Esophagus squamous epithelium (tissue), 5 donors: ENCODE measurements at places on chromosomes 7 and 10.

DNA sequence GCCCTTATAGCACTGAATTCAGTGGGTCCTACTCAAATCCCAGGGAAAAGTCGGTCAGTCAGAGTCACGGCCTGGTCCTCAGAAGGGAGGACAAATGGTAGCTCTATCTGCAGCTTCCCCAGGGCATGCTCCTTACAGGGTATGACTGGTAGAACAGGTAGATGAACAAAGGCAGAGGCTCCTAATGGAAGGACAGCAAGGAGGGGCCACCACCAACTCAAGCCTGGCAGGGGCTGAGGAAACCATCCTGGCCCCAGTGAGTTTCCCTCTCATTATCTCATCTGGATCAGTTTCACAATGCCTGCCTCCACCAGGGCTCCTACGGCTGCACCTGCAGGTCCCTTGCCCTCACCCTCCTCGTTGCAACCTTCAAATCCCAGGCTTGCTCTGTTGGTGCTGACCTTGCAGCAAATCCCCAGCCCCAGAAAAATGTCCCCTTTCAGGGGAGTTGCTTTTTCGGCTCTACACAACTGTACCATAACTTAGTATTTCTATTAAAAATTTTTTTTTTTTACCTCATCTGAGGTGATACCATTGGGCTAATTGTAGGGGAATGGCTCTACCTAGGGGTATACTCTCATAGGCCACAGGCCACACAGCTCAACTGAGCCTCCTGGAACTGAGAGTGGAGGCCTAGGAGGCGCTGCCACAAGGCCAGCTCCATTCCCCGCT is 2.4 kb upstream of the MYO1G start:
- no peaks in the 10 kb centered on the region for H3K27me3 ChIP-seq
- no peak overlapping the region for H3K4me3 ChIP-seq
- peak overlapping the region; percentile 44 for H3K27ac ChIP-seq
- peaks cover 7% of the 10 kb centered on the region for H3K36me3 ChIP-seq

DNA sequence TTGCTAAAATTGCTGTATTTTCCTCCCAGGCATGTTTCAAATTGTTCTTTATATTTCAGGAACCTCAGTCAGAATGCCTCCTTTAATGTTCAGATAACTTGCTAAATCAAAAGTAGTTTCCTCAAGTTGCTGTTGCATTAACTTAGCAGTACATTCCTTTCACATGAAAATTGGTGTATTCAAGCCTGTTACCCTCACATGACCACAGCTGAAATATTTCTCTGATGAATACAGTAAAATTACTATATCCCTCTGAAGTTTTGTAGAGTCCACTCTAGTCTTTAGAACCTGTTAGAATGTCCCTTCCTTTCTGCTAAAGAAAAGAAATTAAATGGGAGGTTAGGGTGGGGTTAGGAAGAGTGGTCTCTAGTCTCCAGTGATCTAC is 24.5 kb upstream of the C1GALT1 start:
- no peaks in the 10 kb centered on the region for H3K27me3 ChIP-seq
- H3K36me3 ChIP-seq: no peaks in the 10 kb centered on the region
- no peak overlapping the region for H3K27ac ChIP-seq
- no peaks in the 10 kb centered on the region for H3K4me1 ChIP-seq
- H3K4me3 ChIP-seq: no peak overlapping the region

DNA sequence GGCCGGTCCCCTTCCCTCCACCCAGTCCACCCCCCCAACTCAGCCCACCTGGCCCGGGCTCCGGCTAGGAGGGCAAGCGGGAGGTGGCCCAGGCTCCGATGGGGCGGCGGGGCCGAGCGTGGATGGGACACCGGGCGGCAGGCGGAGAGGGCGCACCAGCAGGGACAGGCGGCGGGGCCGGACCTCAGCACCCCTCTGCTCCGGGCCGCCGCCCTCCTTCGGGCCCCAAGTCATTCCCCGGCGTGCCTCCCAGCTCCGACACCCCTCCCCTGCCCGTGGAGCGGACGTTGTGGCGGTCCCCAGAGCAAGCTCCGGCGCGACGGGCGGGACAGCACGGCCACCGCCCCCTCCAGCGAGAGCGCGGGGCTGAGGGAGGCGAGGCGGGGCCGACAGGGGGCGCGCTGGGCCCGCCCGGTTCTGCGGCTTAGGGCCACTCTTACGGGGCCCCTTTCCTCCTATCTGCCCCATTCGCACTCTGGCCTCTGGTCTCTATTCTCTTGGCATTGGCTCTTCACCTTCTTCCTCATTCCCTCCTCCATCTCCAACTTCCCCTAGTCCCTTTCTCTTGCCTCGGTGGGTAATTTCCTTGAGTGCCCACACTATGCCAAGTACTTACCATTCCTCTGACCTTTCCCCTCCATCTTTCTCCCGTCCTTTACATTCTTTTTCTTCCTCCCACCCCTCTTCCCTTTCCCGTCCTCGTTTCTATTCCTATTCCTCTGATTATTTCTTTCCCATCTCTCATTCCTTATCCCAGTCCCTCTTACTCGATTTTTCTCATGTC is 701 bp upstream of the GBX1 start:
- no peak for DNase-seq
- peaks cover 94% of the 10 kb centered on the region for H3K27me3 ChIP-seq
- H3K27ac ChIP-seq: no peak overlapping the region
- H3K4me3 ChIP-seq: peak overlapping the region; percentile 35

- H3K36me3 ChIP-seq: no peaks in the 10 kb centered on the region
- no peak for DNase-seq
- no peaks in the 10 kb centered on the region for H3K27me3 ChIP-seq
- no peaks in the 10 kb centered on the region for H3K4me1 ChIP-seq
- no peak overlapping the region for H3K27ac ChIP-seq
Measured at GRCh38 chr7:85688712-85689111, 501.9 kb upstream of the SEMA3D start.

GRCh38 chr10:4546500-4546899 is 279.5 kb upstream of the AKR1E2 start:
- no peak overlapping the region for H3K4me3 ChIP-seq
- H3K36me3 ChIP-seq: no peaks in the 10 kb centered on the region
- H3K4me1 ChIP-seq: peaks cover 11% of the 10 kb centered on the region
- DNase-seq: no peak
- H3K27me3 ChIP-seq: no peaks in the 10 kb centered on the region
